GM13977 (cell line): ENCODE measurements at places on chromosomes 1 and 21.

DNA sequence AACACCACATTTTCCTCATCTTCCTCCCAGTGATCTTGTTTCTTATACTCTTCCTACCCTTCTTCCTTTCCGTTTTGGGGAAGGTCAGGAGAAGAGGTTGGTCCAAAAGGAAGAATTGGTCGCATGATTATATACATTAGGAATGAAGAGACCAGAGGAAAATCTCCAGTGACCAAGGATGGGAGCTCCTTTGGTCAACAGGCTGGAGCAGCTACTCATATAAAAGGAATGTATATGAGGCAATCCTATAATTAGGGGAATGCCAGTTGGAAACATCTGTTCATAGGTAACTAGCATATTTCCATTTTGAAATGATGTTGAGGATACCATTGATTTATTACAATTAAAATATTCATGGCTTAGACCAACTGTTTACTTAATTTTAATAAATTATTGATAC, 114.5 kb downstream of the LRRC40 start:
- DNase-seq = no peak

DNA sequence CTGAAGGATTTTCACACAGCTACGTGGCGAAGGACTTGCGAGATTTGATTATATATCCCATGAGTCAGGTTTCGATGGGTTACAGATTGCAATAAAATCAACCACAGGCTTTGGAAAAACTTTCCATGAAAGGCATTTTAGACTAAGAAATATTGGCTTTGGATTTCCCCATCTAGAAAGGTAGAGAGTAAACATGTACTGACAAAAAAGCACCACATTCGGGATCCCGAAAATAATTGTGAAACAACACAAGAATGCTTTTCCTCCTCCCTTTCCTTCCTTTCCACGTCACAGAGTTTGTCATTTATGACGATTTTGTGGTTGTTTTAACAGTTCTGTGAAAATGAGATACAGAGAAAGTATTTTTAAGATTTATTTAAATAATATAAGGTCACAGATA, 38.5 kb downstream of the TGFB2 start:
- no peak for DNase-seq

- DNase-seq = no peak
Observed at GRCh38 chr1:160375788-160376524, 9.1 kb downstream of the NHLH1 start.

GRCh38 chr1:230355128-230355527, 71.0 kb downstream of the PGBD5 start:
- no peak for DNase-seq

DNA sequence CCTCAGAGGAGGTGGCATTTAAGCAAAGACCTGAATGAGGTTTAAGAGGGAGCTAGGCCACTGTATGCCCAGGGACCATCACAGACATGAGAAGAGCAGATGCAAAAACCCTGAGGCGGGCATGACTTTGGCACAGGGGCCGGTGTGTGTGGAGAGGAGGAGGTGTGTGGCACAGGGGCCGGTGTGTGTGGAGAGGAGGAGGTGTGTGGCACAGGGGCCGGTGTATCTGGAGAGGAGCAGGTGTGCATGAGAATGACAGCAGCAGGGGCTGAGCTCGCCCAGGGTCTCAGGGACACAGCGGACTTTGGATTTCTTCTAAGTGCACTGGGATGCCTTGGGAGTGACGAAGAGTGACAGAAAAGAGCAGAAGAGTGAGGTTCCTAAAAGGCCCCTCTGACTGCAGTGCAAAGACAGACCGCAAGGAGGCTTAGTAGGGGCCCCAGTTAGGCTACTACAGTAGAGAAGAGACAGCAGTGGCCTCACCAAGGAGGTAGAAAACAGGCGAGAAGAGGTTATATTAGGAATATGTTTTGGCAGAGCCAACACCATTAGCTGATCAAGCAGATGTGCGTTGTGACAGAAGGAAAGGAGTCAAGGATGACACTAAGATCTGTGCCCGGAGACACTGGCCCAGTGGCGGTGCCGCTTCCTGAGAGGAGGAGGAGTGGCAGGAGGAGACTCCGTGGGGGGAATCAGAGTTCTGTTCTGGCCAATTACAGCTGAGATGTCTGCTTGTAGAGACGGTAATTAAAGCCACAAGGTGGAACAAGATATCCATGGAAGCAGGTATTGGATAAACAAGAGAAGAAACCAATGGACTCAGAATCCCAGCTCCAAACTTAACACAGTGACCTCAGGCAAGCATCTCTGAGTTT, 18.4 kb downstream of the ZBTB17 start:
- DNase-seq = no peak

- no peak for DNase-seq
Observed at GRCh38 chr21:24076179-24076578, 1531.1 kb downstream of the MRPL39 start.

GRCh38 chr1:208903251-208903905, 659.2 kb upstream of the PLXNA2 start:
- DNase-seq = no peak

- peak; percentile 46 for DNase-seq
Observed at GRCh38 chr1:154182344-154183045, 9.4 kb downstream of the TPM3 start.

DNA sequence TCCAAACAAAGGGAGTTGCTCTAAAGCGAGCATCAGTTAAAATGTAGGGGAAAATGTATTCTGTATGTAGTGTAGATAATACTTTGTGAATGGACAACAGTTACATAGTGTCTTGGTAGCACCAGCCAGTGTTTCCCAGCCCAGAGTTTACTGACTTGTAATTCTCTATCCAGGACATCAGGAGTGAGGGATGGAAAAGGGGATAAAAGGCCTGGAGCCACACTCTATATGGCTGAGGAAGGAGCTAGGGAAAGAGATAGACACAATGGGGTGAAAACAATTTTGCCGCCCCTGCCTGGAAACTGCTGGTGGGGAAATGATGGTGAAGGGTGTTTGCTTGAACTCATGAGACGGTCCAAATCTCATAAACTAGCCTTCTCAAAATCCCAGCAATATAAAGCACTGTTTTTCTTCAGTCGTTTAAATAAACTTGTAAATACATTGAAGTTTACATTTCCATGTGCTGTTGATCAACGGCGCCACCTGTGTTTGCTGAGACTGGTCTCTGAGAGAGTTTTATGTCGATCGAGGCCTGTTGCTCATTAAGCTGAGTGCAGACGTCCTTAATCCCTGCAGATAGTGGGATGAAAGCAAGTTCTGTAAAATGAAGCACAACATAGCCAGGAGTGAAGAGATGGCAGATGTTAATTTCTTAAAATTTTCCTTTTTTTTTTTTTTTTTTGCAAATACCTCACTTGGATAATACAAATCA, 27.9 kb upstream of the AGO1 start:
- DNase-seq = no peak

GRCh38 chr1:76854255-76854654, 13.0 kb upstream of the ST6GALNAC5 start:
- DNase-seq = no peak

DNA sequence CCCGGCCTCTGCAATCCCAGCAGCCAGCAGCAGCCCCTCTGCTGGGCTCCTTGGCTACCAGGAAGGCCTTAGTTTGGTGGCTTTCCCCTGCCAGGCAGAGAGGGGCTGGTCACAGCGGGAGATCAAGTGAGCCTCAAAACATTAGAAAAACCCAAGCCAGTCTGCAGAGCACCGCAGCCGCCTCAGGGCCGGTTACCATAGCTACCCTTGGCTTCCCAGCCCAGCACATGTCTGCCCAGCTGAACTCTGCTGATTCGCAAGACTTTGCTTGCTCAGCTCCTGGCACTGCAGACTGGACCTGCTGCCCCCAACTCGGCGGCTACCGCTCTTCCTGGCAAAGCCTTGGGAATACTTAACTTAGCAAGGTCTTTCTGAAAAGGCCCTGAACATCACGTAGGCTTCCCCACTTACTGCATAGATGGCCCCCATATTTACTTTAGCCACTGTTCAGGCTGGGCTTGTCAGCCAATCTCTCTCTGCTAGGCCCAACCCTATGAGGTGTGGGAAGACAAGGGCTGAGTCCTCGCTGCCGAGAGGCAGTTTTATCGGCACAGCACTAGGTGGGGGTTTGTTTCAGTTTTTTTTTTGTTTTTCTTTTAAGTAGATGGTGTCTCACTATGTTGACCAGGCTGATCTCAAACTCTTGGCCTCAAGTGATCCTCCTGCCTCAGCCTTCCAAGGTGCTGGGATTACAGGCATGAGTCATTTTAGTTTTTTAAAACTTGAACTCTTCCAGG, 28.6 kb upstream of the PLEKHG5 start:
- no peak for DNase-seq

- no peak for DNase-seq
Observed at GRCh38 chr1:57520743-57521515, 97.1 kb upstream of the DAB1 start.

- no peak for DNase-seq
Observed at GRCh38 chr1:155379180-155379579, 58.5 kb downstream of the RUSC1 start.

DNA sequence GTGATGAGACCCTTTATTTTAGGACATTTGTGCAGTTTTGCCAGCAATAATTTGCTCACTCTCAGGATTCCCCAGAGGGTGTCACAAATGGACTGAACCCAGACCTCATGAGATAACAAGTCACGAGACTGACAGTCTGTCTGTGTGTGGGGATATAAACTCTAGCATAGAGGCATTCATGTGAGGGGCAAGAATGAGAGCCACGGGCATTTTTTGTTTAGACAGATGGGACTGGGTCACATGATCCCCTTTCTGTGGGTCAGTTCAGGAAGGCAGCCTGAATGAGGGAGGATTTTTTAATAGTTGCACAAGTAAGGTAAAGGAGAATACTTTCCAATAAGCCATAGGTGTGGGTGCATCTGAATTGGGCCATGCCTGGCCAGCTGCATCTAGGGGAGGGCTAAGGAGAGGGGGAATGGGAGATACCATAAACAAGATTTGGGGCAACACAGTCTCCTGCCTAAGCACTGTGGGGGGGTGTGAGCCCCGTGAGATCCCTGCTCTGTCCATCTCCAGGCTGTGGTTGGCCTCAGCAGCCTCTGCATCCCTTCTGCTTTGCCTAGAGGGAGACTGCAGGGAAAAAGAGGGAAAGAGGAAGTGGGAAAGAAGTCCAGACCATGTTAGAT, 66.6 kb downstream of the NAV1 start:
- no peak for DNase-seq
